ENCODE measurements at places on chromosomes 7 and 10. TPM values are rescaled to one million over a fixed set of nuclear protein-coding genes. Genes with fewer than 3 reads are reported as not detected.

Gene ACTA2
- 1.3 TPM for total RNA-seq

Gene NEBL
- total RNA-seq: 1.4 TPM

Gene NDUFB8
- 142 TPM for total RNA-seq

Gene TFPI2
- total RNA-seq: not detected

Gene SPDYE8
- total RNA-seq: not detected

Gene ACSM6
- total RNA-seq: not detected

Gene EPHB6
- total RNA-seq: 110 TPM

Gene HHEX
- total RNA-seq: not detected

Gene NPTX2
- total RNA-seq: not detected

Gene RBP3
- total RNA-seq: not detected

Gene OIT3
- total RNA-seq: not detected

Gene KIAA1217
- 2.1 TPM for total RNA-seq

Gene SLC18A3
- not detected for total RNA-seq

Gene IRF5
- 4.6 TPM for total RNA-seq

Gene GPRIN2
- not detected for total RNA-seq

Gene FAM237B
- not detected for total RNA-seq

Gene CPSF4
- total RNA-seq: 59.3 TPM

Gene VGF
- not detected for total RNA-seq

Gene RSPH10B
- total RNA-seq: not detected

Gene MMP21
- total RNA-seq: 0.84 TPM

Gene CUBN
- total RNA-seq: 8.9 TPM

Gene FAM107B
- total RNA-seq: 189 TPM

Gene CTAGE4
- 6.0 TPM for total RNA-seq

Gene PSD
- 8.2 TPM for total RNA-seq

Gene MMD2
- total RNA-seq: not detected

Gene APBB1IP
- 64.7 TPM for total RNA-seq

Gene HIP1
- 3.0 TPM for total RNA-seq

Gene KIFBP
- total RNA-seq: 6.9 TPM

Gene CCDC136
- 9.8 TPM for total RNA-seq

Measured in naive thymus-derived CD4-positive, alpha-beta T cell (primary cell).